Stimulated activated CD4-positive, alpha-beta T cell treated with anti-CD3 and anti-CD28 coated beads, Interleukin-4, amount 100 ng/mL, for 24 hours (primary cell): ENCODE measurements at places on chromosomes 6 and 20.

DNA sequence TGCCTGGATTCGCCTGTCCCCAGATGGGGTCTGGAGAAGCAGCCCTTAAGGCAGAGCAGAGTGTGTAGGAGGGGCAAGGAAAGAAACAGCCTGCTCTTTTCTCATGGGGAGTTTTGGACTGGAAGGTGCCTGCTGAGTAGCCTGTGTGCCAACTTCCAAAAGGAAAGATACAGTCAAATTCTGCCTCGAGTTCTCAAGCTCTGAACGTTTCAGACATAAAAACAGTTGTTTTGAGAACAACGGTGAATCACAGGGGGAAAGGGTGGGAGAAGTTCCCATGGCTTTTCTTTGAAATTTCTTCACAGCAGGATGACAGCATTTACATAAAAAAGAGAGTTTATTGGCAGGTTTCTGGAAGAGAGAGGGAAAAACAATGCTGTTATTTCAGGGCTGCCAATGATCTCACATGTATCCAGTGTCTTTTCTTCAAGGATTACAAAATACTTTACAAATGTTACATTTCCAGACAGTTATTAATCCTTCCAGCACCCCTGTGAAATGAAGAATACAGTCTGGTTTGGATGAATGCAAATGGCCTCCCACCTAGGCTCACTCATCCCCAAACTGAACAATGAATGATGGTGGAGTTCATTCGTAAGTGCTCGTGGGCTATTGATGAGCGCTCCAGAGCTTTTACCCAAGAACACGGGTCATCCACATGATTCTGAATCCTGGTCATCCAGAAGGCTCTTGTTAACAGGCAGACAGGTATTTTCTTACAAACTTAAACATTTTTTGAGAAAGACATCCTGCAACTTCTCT is 33.8 kb upstream of the ECI2 start:
- DNase-seq: no peak

DNA sequence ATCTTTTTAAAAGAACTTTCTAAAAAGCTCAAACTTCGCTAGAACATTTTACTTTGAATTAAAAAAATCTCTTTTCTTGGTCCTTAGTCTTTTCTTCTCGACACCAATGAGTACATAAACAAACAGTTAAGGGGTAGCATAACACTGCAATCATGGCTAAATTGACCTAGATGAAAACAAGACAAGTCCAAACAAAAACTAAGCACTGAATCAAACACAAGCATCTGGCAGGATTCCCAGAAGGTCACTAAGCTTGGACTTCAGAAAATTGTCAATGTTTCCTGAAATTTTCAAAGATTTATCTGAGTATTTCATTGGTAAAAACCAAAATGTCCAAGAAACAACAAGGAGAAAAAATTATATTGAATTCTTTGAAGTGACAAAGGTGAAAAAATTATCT is 5.0 kb downstream of the COL21A1 start:
- no peak for DNase-seq

DNA sequence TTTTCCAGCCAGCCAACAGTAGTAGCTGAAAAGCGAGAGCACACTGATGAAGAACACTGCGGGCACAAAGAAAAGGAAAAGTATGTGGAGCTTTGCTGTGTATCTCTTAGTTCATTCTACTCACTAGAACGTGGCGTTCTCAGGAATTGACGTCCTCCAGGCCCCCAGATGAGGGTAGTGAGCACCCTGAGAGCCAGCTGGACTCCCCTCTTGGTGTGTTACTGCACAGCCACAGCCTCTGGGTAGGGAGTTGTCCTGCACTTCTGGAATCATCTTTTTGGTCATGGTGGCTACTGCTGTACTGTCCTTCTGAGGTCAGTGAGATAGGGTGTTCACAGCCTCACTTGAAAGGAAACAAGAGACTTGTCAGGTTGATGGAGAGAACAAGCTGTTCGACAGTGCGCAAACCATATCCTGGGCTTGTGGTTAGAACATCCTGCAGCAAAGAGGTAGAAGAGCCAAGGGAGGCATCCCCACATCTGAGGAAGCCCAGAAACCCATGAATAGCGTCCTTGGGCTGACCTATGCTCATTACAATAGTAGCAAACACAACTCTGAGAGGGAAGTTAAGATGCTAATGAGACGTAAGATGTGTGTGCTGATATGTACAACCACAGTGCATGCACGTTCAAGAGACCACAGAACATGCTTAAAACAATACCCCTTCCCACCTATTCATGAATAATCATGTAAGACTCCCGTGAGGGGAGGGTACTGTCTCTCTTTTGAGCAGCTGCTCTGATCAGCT is 14.6 kb upstream of the HLA-F start:
- peak; percentile 51 for DNase-seq

- no peak for DNase-seq
Observed at GRCh38 chr6:20626165-20626564, 91.9 kb downstream of the CDKAL1 start.

DNA sequence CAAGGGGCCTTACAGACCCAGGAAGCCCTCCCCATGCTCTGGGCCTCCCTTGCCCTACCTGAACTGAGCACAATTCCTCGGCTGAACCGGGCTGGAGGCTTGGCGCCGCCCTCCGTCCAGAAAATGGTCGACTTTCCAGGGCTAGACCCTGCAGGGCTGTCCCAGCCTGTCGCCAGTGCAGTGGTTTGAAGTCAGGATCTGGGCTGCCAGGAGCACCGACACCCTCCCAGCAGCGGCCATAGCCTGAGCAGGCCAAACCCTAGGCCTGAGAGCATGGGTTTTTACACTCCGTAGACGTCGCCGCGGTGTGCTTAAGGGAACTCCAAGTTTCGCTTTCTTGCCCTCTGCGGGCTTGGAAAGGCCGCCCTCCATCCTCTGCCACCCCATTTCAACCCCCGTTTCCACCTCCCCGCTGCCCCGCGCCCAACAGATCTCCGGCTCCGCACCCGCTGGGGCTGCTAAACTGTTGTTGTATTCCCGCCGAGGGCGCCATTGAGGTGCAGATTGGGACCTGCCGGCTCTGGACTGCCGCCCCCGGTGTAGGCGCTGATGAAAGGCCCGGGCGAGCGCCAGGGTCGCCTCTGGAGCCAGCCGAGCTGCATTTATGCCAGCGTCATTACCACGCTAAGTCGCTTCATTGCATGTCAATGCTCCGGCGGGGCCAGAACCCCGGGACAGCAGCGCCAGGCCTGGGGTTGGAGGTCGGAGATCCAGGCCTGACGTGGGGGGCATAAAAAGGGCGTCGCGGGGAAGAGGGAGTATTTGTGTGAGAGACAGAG is 2.2 kb upstream of the TFAP2A start:
- no peak for DNase-seq
